Uterus (tissue), 4 donors: ENCODE measurements at places on chromosomes 11 and 22.
A peak's percentile ranks its signal among the peaks of the same experiment; 100 is the strongest.

- no peak for DNase-seq
Observed at GRCh38 chr22:42080287-42080686, 787 bp downstream of the SMDT1 start.

DNA sequence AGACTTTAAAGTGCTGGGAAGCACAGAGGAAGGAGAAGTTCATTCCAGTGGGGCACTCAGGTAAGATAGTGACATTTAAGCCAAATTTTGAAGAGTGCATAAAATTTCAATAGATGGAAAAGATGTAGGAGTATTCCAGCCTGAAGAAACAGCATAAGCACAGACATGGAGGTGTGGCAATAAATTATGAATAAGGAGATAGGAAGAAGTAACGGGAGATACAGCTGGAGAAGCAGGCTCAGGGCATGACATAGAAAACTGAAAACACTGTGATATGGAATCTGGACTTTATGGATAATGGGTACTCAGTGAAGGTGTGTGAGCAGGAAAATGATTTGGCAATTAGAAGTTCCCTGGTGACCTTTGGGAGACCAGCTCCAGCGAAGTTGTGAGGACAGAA lies 33.3 kb downstream of the P4HA3 start:
- DNase-seq: no peak

DNA sequence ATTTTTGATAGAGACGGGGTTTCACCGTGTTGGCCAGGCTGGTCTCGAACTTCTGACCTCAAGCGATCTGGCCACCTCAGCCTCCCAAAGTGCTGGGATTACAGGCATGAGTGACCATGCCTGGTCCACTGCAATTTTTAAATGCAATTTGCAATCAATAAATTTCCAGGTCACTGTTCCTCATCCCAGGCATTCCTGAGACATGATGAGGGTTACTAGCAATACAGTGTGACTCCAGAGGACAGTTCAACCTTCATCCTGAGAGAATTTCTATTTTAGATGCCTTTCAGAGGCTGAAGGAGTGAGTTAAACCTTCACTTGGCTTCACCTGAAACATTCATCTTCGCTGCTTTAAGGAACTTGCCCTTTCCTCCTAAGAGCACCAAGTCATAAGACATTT lies 9.7 kb upstream of the UBASH3B start:
- no peak for DNase-seq

DNA sequence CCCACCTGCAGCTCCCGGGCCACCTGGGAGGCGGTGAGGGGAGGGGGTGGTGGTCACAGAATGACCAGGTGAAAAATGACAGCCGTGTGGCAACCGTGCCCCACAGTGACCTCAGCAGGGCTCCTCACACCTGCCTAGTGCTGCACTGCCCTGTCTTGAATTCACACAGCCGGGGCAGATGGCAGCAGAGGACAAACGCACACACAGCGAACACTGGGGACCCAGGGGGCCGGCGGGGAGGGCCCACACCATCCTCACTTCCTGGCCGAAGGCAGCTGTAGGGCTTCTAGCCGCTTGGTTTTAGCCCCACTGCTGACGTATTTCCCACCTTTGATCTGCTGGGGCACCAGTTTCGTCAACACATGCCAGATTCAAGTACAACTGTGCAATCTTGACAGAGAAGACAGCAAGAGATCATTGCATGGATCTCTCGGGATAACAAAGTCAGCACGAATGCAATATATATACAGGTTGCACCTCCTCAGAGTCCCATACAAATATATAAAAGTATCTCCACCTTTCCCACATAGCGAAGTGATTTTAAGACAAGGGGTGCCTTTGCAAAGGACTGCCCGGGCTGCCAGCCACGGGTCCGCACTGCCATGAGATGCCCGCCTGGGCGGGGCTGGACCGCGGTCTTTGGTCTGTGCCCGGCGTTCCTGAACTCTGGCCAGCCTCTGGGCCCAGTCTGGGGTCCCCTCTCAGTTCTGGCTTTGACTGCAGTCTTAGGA lies 26.9 kb downstream of the TRMU start:
- no peak for DNase-seq

GRCh38 chr11:67024410-67024809 lies 1.5 kb downstream of the SYT12 start:
- DNase-seq: no peak

DNA sequence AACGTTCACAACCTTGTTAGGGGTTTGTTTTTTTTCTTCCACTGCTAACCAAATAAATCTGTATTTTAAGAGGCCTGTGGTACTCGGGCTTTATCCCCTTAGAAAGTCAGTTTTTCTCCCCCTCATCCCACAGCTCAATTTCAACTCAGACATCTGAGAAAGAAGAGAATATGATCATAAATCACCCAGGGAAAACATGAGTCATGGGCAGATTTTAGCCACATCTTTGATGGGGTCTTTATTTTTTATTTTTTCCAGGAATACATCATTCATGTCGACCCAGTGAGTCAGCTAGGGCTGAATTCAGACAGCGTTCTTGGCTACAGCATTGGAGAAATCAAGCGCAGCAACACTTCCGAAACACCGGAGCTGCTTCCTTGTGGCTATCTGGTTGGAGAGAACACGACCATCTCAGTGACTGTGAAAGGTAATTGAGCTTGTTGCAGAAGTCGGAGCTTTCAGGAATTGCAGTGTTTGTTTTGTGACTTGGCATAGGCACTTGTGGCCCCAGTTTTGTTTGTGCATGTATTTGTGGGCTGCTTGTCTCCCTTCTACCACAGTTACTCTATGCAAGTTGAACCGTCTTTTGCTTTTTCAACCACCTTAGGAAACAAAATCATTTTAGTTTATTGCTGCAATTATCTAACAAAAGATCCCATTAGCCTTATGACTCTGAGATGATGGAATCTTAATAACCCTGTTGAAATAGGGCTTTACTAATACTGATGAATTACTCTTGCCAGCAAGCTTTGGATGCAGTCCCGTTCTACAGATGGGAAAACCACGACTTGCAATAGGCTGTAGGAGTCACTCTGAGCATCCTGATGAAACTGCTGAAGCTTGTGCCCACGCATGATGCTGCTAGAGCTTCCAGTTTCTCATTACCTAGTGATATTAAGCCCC lies 62.7 kb downstream of the DBX1 start:
- peak; percentile 69 for DNase-seq

DNA sequence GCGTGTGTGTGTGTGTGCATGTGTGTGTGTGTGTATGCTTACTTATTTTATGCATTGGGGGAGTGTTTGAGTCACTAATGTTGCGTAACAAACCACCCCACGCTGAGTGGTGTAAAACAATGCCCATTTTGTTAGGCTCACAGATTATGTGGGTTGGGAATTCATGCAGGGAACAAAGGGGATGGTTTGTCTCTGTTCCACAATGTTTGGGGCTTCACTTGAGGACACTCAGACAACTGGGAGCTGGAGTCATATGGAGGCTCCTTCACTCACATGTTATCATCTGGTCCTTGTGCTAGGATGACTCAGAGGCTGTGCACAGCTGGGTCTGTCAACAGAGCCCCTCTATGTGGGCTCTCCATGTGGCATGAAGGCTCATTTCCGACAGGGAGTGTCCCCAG lies 51.3 kb upstream of the LARGE1 start:
- DNase-seq: no peak

DNA sequence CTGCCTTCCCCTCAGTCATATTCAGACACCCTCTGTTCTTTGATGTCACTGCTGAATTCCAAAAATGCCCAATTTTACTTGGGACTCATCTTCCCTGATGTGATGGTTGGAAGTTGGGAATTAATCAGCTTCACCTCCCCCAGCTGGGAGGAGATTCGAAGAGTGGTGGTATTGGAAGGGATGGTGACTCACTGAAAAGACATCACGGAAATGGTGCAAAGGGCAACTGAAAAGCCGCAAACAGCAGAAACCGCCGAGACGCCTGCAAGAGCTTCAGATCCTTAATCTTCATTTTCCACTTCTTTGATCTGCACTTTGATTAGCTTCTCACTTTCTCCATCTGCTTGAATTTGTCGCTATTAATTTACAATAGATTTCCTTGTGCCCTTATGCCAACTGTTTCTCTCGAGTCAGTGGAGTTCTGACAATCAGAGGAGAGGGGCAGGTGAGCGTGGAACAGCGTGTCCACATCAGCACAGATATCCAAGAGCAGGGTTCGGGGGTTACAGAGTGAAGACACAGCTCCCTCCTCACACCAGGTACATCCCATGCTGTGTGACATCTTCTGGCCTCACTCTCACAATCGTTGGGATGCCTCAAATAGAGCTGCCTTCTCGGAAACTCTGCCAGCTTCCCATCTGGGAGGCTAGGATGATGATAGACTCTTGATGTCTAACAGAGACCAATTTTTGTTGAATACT lies 325.4 kb downstream of the BRD1 start:
- DNase-seq: no peak

GRCh38 chr11:119094816-119095065 lies 6.9 kb downstream of the DPAGT1 start:
- DNase-seq: peak; percentile 83
